ENCODE measurements at places on chromosomes 13 and 19.

- DNase-seq: no peak
These were observed 372.7 kb downstream of the ENOX1 start for GRCh38 chr13:43414111-43414510.

GRCh38 chr13:27188239-27188638 lies 16.6 kb upstream of the USP12 start:
- DNase-seq: no peak

GRCh38 chr19:47109541-47110375 lies 3.8 kb downstream of the ZC3H4 start:
- DNase-seq: peak; percentile 66

DNA sequence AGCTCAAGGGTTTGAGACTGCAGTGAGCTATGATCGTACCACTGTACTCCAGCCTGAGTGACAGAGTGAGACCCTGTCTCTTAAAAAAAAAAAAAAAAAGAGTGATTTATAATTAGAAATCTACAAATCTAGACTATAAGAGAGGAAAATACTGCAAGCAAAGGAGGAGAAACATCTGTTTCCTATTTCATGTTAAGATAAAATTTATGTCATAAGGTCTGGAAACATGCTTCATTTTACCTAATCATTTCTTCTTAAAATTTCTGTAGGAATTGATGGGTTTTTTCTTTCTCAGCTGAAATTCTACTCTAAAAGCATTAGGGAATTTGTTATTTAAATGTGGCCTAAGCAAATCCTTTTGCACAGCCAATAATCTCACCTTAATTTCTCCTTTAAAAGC lies 53.2 kb downstream of the C13orf42 start:
- no peak for DNase-seq

DNA sequence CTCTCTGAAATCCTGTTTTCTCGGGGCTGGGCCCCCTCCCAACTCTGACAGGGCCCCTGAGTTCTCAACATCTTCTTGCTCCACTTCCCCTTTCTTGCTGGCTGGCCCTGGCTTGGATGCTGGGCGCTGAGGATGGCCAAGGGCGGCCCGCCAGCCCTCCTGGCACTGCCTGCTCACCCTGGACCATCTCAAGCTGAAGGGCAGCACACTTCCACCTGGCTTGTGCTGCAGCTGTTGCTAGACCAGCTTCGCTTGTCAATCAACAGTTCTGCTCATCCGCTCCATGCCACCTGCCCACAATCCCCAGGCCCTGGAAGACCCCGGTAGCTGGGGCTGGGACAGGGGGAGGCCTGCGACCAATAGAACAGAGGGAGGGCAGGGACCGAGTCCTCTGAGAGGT lies 6.9 kb upstream of the GMIP start:
- no peak for DNase-seq

GRCh38 chr19:55283548-55284377 lies at the start of gene BRSK1:
BRSK1 (plus strand) TSS chr19:55283997; CDS start chr19:55284443, 446 bp downstream.
- DNase-seq: peak; percentile 36

DNA sequence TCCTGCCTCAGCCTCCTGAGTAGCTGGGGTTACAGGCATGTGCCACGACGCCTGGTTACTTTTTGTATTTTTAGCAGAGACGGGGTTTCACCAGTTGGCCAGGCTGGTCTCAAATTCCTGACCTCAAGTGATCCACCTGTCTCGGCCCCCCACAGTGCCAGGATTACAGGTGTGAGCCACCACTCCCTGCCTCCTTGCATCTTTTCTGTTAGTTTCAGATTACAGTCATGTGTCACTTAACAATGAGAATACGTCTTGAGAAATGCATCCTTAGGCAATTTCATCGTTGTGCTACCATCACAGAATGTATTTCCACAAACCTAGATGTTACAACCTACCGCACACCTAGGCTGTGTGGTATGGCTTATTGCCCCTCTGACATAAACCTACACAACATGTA lies 180.4 kb downstream of the TM9SF2 start:
- DNase-seq: no peak

DNA sequence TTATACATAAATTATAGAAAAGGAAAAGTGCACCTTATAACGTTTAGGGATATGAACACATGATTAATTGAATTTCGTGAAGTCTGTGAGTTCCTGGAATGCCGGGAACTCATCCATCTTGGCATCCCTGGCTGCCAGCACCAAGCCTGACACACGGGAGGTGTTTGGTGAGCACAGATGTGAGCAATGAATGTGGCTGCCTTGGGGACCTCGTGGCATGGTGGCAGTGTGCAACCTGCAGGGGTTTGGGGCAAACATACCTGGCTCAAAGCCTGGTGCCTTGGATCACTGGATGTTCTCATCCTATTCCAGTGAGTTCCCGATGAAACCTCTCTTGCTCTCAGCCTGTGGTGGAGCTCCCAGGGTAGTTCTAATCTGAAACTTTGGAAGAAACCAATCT lies 10.4 kb upstream of the MAP2K2 start:
- no peak for DNase-seq

- no peak for DNase-seq
These were observed 1.5 kb downstream of the DHX34 start for GRCh38 chr19:47350630-47351029.

- DNase-seq: peak; percentile 76
These were observed 9.7 kb downstream of the BCKDHA start for GRCh38 chr19:41407271-41407670.

GRCh38 chr19:10812902-10813404 lies 23.1 kb downstream of the TMED1 start:
- DNase-seq: peak; percentile 96

DNA sequence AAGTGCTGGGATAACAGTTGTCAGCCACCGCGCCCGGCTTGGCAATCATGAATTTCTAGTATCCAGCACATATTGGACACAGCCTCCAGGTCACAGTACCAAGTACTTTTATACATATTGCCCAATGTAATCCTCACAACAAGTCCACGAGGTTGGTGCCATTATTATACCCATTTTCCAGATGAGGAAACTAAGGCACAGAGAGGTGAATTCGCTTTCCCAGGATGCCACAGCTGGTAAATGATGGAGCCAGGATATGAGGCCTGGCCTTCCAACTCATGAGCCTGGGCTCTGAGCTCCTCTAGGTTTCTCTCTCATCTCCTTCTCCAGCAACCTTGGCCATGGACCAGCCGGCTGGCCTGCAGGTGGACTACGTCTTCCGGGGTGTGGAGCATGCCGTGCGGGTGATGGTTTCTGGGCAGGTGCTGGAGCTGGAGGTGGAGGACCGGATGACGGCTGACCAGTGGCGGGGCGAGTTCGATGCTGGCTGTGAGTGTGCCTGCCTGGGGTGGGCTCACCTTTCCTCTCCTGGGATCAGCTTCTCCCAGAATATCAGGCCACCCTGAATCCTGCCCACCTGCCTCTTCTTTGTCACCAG lies 7.5 kb downstream of the CCDC61 start:
- no peak for DNase-seq

DNA sequence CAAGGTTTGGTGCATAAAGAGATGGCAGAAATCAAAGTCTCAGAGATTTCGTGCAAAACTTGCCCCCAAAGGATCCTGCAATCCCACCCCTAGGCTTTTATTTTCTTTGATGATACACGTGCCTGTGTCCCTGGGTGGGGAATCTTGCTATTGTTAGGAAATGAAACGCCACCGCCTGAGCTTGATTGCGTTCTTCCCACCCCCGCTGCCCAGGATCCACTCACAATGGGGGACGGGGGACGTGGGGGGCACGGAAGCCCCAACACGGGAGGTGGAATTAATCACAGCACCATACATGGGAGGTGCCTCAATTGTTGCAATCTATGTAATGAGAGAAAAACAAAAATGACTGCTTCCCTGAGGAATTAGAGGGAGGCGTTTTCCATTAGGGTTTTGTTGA lies 39.6 kb downstream of the ZNRF4 start:
- DNase-seq: no peak

GRCh38 chr13:111561091-111561781 lies 240.8 kb downstream of the TEX29 start:
- DNase-seq: no peak

DNA sequence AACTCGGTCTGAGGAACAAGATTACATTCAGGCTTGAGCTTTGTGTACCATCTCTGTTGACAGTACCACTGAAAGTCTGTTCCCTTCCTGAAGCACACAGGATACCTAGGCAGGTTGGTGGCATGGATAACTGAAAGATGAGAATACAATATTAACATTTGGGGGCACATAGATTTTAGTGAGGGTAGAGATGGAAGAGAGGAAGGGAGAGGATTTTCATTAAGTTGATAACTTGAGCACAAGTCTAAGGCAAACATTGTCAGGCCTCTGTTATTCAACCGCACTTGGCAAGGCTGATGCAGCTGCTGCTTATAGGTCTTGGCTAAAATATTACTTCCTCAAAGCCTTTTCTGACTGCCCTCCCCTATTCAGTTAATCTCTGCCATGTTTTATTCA lies 10.9 kb downstream of the MIR17HG start:
- no peak for DNase-seq

GRCh38 chr13:91123456-91124127 lies 223.9 kb upstream of the MIR17HG start:
- no peak for DNase-seq

DNA sequence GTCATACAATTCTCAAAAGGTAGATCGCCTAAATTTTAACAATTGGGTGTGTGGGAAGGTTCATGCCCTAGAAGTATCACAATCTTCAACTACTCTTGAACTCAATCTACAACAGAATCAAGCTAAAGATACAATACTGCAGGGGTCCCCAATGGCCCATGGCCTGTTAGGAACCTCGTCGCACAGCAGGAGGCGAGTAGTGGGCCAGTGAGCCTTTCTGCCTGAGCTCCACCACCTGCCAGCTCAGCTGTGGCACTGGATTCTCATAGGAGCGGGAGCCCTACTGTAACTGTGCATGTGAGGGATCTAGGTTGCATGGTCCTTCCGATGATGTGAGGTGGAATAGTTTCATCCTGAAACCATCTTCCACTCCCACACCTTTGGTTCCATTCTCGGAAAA lies 230.6 kb downstream of the KLF12 start:
- no peak for DNase-seq

- no peak for DNase-seq
These were observed 313.5 kb downstream of the KLF12 start for GRCh38 chr13:73820688-73821087.

- no peak for DNase-seq
These were observed 61.0 kb upstream of the RAP2A start for GRCh38 chr13:97372936-97373335.

- no peak for DNase-seq
These were observed 34.7 kb downstream of the COL4A1 start for GRCh38 chr13:110272227-110272626.

GRCh38 chr13:39253774-39254173 lies 215.5 kb downstream of the NHLRC3 start:
- peak; percentile 83 for DNase-seq

DNA sequence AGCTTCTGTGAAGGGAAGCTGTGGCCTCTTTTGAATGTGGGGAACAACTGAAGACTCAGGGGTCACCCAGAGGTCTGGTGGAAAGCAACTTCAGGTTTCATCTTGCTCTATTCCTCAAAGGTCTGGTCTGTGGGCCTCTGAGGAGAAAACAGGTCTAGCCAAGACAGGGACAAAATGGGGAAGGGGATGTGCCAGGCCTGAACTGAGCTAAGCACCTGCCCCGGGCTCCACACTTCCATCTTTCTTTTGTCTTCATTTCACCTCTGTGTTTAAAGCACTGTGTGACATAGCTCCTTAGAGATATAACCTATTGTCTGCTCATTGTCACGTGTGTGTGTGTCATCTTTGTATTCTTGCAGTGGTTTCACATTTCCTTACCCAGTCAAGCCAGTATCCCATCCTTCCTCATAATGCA lies 19.9 kb upstream of the GDF15 start:
- DNase-seq: no peak

GRCh38 chr13:22648320-22648801 lies 532.4 kb upstream of the SGCG start:
- no peak for DNase-seq

- DNase-seq: peak; percentile 39
These were observed 13.1 kb downstream of the PCCA start for GRCh38 chr13:100102042-100102441.

DNA sequence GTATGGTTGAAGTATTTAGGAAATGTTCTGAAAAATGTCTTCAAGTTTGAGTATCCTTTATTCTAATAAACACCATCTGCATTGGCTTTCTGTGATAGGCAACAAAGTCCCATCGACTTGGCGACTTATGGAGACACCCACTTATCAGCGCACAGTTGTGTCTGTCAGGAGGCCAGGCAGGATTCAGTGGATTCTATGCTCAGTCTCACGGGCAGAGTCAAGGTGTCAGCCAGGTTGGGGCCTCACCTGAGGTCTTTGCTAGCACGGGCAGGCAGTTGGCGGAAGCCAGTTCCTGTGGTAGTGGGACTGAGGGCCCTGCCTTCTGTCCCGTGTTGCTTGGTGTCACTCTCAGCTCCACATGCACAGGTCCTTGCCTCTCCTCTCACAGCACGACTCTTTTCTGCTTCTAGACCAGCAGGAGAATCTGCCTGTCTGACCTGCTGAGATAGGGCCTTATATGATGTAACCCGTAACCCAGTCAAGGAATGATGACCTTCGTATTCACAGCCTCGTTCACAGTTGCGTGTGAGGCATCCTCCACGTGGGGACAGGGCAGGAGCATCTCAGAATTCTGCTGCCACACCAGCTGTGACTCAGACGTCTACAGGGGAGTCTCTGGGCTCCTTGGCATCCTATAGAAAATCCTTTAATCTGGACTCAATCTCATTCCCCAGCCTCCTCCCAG lies 10.0 kb downstream of the CUL4A start:
- no peak for DNase-seq

DNA sequence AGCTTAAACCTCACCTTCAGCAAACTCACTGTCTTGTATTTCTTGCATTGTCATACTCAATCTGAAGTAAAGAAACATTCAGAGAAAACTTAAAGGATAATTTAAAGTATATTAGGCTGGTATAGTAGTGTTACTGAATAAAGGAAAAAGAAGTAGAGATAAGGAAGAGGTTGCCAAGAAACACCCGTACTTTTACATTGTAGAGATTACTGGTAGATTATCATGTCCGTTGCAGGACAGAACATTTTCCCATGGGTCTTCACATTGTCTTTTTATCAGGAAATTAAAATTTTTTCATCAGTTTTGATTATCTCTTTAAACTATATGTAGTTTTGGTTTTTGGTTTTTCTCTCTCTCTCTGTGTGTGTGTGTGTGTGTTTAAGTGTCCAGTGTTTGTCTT lies 19.9 kb upstream of the GPR183 start:
- no peak for DNase-seq

Data from choroid plexus epithelial cell (primary cell).